Nephron progenitor cell (in vitro differentiated cells): ENCODE measurements at places on chromosomes 4 and X.

DNA sequence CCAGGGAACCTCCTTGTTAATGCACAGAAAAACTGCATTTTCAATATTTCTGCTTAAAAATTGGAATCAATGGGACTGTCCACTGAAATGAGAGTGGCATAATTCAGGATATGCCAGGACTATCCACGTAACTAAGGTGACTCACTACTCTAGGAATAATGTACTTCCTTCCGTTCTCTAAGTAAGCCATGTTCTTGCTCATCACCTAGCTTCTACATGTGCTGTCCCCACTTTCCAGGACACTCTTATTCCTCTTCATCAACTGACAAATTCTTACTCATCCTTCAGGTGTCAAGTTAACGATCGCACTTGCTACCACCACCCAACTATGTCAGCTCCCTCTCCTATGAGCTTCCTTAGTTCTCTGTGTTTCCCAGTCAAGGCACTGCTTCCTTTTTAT, 342.8 kb upstream of the F9 start:
- H3K4me1 ChIP-seq, result no peaks in the 10 kb centered on the region
- DNase-seq, result no peak
- no peaks in the 10 kb centered on the region for H3K36me3 ChIP-seq

DNA sequence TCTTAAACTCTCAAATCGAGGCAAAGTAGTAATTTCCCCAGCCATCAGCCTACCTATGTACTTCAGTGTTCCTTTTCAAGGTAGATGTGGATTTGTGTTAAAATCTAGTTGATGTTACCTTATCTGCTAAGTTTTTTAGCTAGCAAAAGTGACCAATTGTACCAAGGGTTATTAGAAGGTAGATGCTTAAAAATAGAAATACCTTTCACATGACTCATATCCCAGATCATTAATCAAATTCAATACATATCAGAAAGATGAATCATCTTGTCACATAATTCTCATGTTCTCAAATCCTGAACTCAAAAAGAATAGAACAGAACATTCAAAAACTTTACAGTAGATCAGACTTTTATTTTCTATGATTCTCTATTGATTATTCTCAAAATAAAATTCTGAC, 3.5 kb downstream of the ENAM start:
- no peaks in the 10 kb centered on the region for H3K36me3 ChIP-seq
- peaks cover 2% of the 10 kb centered on the region for H3K27me3 ChIP-seq
- DNase-seq, result no peak
- H3K27ac ChIP-seq, result no peak overlapping the region

DNA sequence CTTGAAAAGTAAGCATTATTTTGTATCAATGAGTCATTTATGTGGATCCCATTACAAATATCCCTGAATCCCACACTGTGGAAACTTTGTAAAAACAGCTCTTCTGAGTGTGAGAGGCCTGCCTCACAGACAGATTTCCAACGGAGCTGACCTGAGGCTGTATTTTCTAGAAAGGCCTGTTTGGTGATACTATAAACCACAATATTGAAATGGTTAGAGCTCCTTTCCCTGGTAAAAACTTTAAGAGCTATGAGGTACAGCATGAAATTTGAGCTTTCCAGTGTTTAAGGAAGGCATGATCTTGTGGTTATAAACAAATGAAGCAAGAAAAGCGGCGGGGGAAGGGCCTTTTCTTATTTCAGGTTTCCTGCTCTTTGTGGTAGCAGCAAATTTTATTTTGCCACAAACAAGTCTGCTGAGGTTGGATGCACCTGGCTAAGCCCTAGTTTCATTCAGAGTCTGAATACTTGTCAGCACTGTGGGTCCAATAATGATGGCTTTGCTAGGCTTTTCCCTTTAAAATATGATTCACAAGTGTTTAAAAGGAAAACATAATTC, 86.8 kb upstream of the ETNPPL start:
- H3K36me3 ChIP-seq, result no peaks in the 10 kb centered on the region
- H3K4me1 ChIP-seq, result peaks cover 7% of the 10 kb centered on the region
- H3K27ac ChIP-seq, result peak overlapping the region; percentile 92
- no peak for DNase-seq

DNA sequence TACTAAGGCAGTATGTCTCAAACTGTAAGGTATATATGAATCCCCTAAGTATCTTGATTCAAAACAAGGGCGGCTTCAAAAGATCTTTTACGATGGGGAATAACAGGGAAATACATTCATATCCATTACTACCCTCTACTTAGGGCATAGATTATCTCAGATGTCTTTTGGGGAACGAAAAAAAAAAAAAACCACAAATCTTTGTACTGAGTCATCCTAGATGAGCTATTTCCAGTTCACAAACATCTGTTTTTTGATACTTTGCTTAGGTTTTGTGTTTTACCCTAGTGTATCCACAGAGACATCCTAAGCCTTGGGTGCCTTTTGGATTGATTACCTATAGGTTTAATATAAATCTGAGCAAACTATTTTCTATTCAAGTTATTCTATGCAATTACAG, 457.2 kb downstream of the NLGN4X start:
- no peak overlapping the region for H3K27ac ChIP-seq
- H3K27me3 ChIP-seq, result no peaks in the 10 kb centered on the region
- H3K36me3 ChIP-seq, result no peaks in the 10 kb centered on the region
- no peak overlapping the region for H3K4me3 ChIP-seq
- no peaks in the 10 kb centered on the region for H3K4me1 ChIP-seq

DNA sequence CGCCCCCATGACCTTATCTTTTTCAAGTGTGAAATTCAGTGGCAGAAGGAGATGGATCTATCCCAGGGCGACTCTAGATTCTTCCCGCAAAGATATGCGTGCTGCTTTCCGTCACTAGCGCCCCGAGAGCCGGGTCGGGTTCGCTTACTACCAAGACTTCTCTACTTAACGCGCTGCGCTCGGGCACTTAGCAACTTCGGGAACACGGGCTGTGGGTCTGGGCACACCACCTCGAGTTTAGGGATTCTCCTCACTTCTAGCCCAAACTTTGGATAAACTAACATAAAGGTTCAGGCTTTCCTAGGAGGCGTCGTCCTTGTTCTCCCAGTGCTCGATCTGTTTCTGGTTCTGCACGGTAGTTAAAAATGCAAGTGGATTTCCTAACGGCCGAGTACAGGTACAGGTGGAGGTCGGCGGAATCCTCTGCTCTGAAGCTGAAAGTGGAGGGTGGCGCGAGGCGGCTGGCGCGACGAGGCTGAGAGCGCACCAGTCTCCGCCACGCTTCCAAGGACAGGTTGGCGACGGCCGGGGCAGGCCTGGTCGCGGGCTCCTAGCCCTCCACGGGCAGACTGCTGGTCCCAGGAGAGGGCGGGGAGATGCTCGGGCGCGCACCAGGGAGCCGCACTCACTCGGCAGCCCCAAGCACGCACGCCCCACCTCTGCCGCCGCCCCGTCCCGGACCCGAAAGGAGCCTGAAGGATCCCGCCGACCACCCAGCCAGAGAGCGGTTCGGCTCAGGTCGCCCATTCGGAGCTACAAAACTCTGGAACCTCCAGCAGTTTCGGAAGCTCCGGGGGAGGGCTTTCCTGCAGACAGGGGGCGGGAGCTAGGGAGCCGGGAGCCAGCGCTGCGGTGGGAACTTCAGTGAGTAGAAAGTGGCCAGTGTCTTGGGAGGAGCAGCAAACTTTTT, 100.8 kb upstream of the TENM3 start:
- H3K36me3 ChIP-seq, result no peaks in the 10 kb centered on the region
- peak overlapping the region; percentile 94 for H3K4me3 ChIP-seq
- peaks cover 39% of the 10 kb centered on the region for H3K27me3 ChIP-seq
- peak overlapping the region; percentile 96 for H3K27ac ChIP-seq
- DNase-seq, result peak; percentile 70

DNA sequence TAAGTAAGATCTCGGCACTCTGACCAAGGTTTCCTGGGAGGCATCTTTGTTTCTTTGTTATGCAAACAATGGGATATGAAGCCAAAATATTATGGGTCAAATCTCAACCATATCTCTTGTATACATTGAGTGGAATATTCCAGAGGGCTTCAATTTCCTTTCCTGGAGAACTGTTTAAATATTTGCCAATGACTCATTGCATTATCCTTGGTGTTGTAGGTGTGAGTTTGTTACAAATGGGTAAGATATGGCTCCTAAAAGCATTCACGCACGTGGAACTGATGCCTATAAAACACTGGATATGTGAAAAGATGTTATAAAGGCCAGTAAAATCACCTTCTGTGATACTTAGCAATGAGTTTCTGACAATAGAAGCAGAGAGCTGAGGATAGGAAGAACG, 150.5 kb upstream of the WDR1 start:
- H3K36me3 ChIP-seq, result no peaks in the 10 kb centered on the region
- no peak overlapping the region for H3K4me3 ChIP-seq
- no peaks in the 10 kb centered on the region for H3K4me1 ChIP-seq
- H3K27me3 ChIP-seq, result peaks cover 2% of the 10 kb centered on the region
- DNase-seq, result no peak

- no peak overlapping the region for H3K4me3 ChIP-seq
- H3K27me3 ChIP-seq, result peaks cover 9% of the 10 kb centered on the region
- DNase-seq, result no peak
- H3K36me3 ChIP-seq, result no peaks in the 10 kb centered on the region
- no peak overlapping the region for H3K27ac ChIP-seq
These were observed 33.2 kb upstream of the CLDN24 start for GRCh38 chr4:183355405-183355804.

DNA sequence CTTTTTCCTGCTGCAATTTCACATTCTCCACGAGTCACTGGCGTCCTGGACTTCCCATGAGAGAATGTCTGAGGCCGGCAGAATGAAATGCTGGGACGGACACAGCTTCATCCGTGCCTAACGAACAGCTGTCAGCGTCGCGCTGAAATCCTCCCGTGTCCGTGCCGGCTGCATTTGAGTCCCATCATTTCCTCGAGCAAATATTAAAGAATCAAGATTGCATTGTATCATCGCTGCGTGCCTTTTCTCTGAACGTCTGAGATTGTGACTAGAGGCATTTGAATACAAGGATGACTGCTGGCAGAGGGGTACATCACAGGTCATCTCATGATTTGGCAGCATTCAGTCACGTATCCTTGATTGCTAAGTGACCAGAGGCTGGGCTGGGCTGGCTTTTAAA, 279.9 kb downstream of the ASMT start:
- H3K4me1 ChIP-seq, result no peaks in the 10 kb centered on the region
- DNase-seq, result no peak
- no peak overlapping the region for H3K27ac ChIP-seq
- no peaks in the 10 kb centered on the region for H3K27me3 ChIP-seq
- H3K4me3 ChIP-seq, result no peak overlapping the region
- H3K36me3 ChIP-seq, result no peaks in the 10 kb centered on the region

GRCh38 chrX:8484360-8484949, 19.8 kb downstream of the VCX3B start:
- H3K27me3 ChIP-seq, result peaks cover 3% of the 10 kb centered on the region
- no peaks in the 10 kb centered on the region for H3K36me3 ChIP-seq
- H3K4me3 ChIP-seq, result no peak overlapping the region
- H3K4me1 ChIP-seq, result peaks cover 5% of the 10 kb centered on the region
- no peak overlapping the region for H3K27ac ChIP-seq

DNA sequence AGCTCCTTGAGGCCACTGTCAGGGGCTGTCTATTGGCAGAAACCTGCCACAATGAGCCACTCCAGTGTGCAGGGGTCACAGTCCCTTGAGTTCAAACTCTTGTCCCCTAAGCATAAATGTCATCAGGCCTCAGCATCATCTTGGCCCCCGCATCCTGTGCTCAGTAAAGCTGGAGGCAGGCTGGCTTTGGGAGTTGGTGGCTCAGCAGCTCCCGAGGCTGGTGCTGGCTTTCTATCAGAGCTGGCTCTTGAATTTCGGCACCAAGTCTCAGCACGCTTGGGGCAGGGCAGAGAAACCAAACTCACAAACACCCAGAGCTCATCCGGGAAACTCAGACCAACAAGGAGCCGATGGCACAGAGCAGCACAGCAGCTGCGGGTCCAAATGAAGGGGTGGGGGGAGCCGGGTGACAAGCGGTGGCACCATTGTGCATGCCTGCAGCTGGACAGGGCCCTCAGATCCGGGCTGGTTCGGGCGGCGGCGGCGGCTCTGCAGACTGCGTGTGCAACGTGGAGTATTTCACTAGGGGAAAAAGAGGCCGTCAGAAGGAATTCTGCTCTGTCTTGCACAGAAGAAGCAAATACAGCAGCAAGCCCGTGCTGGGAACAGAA, 75.5 kb downstream of the MTMR1 start:
- peaks cover 20% of the 10 kb centered on the region for H3K4me1 ChIP-seq
- DNase-seq, result no peak
- peaks cover 4% of the 10 kb centered on the region for H3K27me3 ChIP-seq
- H3K36me3 ChIP-seq, result peaks cover 9% of the 10 kb centered on the region
- H3K27ac ChIP-seq, result no peak overlapping the region

DNA sequence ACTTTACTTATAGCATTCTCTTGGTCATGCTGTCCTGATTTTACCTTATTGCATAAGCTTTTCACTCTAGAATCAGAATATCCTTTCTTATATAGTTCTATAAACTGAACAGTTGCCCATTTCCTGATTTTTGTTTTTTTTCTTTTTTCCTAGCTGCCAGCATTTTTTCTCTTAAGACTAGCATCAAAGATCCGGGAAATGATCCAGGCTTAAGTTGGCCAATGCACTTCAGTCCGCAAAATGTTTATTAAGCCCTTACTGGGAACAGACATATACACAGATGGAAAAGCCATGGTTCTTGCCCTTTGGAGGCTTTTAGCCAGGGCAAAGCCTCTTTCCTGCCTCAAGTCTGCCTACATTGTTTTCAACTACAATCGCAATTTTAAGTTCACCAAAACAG, 10.1 kb upstream of the BMP2K start:
- no peak for DNase-seq
- no peak overlapping the region for H3K27ac ChIP-seq
- no peaks in the 10 kb centered on the region for H3K36me3 ChIP-seq
- H3K4me1 ChIP-seq, result no peaks in the 10 kb centered on the region

DNA sequence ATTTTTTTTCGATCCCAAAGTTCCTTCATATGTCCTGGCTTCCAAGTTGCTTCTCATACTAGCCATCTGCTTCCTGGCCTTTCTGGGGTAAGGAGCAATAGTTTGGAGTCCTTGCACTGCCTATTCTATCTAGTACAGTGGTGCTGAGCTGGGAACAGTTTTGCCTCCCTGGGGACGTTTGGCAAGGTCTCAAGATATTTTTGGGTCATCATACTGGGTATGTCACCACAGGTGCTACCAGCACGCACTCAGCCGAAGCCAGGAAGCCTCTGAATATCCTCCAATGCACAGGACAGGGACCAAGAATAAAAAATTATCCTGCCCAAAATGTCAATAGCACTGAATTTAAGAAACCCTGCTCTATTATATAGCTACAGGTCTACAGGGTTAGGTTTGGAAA, 35.4 kb upstream of the TMSB15B start:
- no peaks in the 10 kb centered on the region for H3K27me3 ChIP-seq
- no peak overlapping the region for H3K4me3 ChIP-seq
- H3K4me1 ChIP-seq, result no peaks in the 10 kb centered on the region
- DNase-seq, result no peak
- peaks cover 13% of the 10 kb centered on the region for H3K36me3 ChIP-seq

GRCh38 chr4:76058888-76059426, 15.6 kb upstream of the ART3 start:
- peaks cover 12% of the 10 kb centered on the region for H3K27me3 ChIP-seq
- H3K4me3 ChIP-seq, result no peak overlapping the region
- DNase-seq, result no peak
- H3K27ac ChIP-seq, result no peak overlapping the region
- peaks cover 26% of the 10 kb centered on the region for H3K4me1 ChIP-seq
- H3K36me3 ChIP-seq, result no peaks in the 10 kb centered on the region

GRCh38 chrX:110698696-110699095, 96.9 kb downstream of the CHRDL1 start:
- H3K36me3 ChIP-seq, result no peaks in the 10 kb centered on the region
- H3K4me1 ChIP-seq, result peaks cover 51% of the 10 kb centered on the region
- H3K4me3 ChIP-seq, result no peak overlapping the region
- H3K27ac ChIP-seq, result peak overlapping the region; percentile 52
- no peaks in the 10 kb centered on the region for H3K27me3 ChIP-seq
- no peak for DNase-seq
